ENCODE measurements at places on chromosomes 5 and 9. TPM values are rescaled to one million over a fixed set of nuclear protein-coding genes. Genes with fewer than 3 reads are reported as not detected.
A peak's percentile ranks its signal among the peaks of the same experiment; 100 is the strongest.

DNA sequence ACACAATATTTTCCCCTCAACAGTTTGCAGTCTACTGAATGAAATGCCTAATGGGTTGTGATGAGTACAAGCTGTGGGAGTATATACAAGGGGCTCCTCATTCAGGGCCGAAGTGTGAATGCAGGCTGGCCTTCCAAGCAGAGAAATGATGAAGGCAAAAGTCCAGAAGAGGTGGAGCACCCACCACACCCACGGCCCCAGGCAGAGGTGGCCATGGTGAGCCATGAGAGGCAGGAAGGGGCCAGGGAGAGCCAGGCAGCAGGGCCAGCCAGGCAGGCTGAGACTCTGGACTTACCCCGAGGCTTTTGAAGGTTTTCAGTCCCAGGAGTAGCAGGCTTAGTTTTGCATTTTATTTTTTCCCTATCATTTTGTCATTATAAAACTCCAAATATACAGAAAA is 218.1 kb downstream of the AUH start:
- H3K27me3 ChIP-seq: no peaks in the 10 kb centered on the region
- H3K4me3 ChIP-seq: no peak overlapping the region
- DNase-seq: no peak

The ADRB2 gene
- 1.3 TPM for total RNA-seq

The TAF1L gene
- 0.04 TPM for total RNA-seq

DNA sequence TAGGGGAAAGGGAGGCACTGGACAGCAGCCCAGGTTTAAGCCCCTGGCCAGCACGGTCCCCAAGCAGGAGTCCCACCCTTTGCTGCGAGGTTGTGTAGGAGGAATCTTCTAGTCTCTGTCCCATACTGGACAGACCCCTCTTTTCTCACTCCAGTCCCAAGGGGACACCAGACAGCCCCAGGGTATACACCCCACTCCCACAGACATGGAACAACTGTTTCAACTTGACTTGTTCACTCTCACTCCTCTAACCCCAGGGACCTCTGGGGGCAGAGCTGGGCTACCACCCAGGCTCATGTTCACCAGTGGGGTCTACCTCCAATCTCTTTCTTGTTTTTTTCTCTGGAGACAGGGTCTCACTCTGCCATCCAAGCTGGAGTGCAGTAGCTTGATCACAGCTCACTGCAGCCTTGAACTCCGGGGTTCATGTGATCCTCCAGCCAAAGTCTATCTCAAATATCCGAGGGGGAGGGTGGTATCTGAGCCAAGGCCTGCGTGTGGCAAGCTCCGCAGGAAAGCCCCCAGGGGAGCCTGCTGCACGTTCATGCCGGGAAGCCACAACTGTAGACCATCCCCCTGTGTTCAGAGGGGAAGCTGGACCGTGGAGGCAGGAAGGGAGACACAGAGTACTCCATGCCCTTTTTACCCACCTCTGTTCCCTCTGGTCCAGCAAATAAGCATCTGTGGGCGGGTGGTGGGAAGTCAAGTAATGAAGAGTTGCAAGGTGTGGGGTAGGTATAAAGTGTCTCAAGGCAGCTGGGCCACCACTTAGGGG is 1.8 kb downstream of the PTGES2 start:
- peak overlapping the region; percentile 94 for H3K4me3 ChIP-seq
- DNase-seq: no peak
- H3K4me1 ChIP-seq: peaks cover 12% of the 10 kb centered on the region
- no peaks in the 10 kb centered on the region for H3K27me3 ChIP-seq
- H3K27ac ChIP-seq: no peak overlapping the region

The DEPDC1B gene
- total RNA-seq: 75.0 TPM

The ZNF354C gene
- 11.3 TPM for total RNA-seq

DNA sequence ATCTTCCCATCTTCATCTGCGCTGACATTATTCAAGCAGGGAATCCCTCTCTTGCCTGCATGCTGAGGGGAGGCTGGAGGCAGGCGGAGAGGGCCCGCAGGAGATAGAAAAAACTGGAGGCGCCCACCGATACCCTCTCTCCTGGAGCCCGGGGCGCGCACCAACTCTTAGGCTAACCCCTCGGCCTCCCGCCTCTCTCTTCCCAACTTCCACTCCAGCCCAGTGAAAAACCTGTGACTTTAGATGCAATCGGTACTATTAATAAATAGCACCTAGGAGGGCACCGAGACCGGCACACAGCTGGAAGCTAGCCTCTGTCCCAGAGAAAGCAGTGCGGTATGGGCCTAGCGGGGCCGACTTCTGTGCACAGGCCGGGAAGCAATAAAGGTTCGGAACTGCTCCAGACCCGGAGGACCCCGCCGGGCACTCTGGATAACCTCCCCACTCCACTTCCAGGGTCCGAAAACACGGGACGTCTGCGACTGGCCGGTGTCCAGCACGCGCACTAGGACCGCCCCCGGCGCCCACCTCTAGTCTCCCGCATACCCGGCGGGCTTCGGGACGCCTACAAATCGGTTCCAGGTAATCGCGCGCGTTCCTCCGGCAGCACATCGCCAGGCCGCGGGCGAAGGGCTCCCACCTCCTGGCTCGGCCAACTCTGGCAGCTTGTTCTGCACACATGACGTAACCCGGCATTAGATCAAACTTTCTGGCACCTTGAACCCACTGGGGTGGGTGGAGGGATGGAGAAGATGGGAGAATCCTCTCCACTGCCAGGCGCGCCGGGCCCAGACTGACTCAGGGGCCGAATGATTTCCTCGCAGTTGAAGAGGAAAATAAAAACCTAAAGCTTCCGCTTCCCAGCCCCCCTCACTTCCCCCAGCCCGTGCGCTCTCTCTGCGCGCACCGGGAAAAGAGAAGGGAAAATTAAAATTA is 1.4 kb downstream of the EFNA5 start:
- H3K27me3 ChIP-seq: peaks cover 42% of the 10 kb centered on the region
- no peaks in the 10 kb centered on the region for H3K36me3 ChIP-seq
- peak; percentile 71 for DNase-seq
- peak overlapping the region; percentile 86 for H3K4me3 ChIP-seq
- H3K4me1 ChIP-seq: peaks cover 17% of the 10 kb centered on the region

GRCh38 chr9:114004221-114004716 is 73.8 kb downstream of the AMBP start:
- no peaks in the 10 kb centered on the region for H3K36me3 ChIP-seq
- H3K4me3 ChIP-seq: no peak overlapping the region
- no peak overlapping the region for H3K27ac ChIP-seq
- no peak for DNase-seq
- H3K27me3 ChIP-seq: no peaks in the 10 kb centered on the region

GRCh38 chr9:134644725-134645606 is 3.4 kb downstream of the COL5A1 start:
- H3K4me3 ChIP-seq: no peak overlapping the region
- H3K27ac ChIP-seq: no peak overlapping the region
- H3K36me3 ChIP-seq: no peaks in the 10 kb centered on the region
- DNase-seq: no peak

DNA sequence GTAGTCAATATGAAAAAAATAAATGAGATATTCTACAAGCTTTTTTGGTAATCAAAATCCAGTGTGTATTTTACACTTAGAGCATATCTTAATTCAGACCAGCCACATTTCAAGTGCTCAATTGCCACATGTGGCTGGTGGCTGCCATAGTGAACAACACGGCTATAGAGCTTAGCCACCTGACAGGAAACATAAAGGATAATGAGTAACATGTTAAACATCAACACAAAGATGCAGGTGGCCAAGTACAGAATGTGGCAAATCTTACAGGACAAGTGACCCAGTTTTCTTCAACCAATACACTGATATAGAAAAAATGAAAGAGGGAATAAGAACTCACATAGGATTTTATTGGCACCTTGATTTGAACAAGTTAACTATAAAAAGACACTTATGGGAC is 61.4 kb downstream of the KIF24 start:
- H3K36me3 ChIP-seq: no peaks in the 10 kb centered on the region
- H3K27ac ChIP-seq: no peak overlapping the region
- H3K27me3 ChIP-seq: no peaks in the 10 kb centered on the region
- H3K4me1 ChIP-seq: no peaks in the 10 kb centered on the region

DNA sequence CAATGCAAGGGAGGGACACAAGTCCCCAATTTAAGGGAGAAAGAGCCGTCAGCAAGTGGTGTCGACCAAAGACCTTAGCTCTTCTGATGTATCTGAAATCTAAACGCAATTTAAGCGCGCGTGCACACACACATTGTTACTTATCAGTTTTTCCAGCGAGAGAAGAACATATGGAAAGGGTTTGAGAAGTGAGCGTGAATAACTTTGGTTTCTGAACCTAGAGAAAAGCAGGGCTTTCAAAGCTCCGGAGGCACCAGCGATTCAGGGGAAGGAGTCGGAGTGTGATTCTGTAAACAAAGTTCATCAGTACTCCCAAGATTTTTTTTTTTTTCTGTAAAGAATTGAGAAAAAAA is 191.8 kb downstream of the MEF2C start:
- DNase-seq: no peak
- peak overlapping the region; percentile 58 for H3K4me3 ChIP-seq
- peaks cover 100% of the 10 kb centered on the region for H3K27me3 ChIP-seq

- peak; percentile 34 for DNase-seq
- H3K36me3 ChIP-seq: no peaks in the 10 kb centered on the region
- H3K27me3 ChIP-seq: no peaks in the 10 kb centered on the region
These were observed 5.1 kb upstream of the SMIM15 start for GRCh38 chr5:61167382-61167781.

DNA sequence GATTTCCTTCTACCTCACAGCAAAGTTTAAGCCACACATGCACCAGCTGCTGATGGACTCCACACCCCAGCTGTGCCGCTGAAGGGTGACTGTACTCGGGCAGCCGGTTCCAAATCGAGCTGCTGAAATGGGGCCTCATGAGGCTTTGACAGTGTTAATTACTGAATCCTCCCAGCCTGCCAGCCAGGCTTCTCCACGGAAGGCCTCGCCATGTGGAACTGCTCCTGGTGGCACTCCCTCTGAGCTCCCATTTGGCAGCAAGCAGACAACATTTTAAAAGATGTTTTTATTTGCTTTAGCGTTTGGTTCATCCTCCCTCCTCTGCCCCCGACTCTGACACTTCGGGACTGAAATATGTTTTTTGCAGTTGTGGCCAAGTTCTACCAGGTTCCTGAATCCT is 479.4 kb upstream of the MPDZ start:
- no peak for DNase-seq
- H3K4me1 ChIP-seq: no peaks in the 10 kb centered on the region
- H3K27ac ChIP-seq: no peak overlapping the region
- no peaks in the 10 kb centered on the region for H3K27me3 ChIP-seq
- no peaks in the 10 kb centered on the region for H3K36me3 ChIP-seq

- no peak overlapping the region for H3K27ac ChIP-seq
- no peaks in the 10 kb centered on the region for H3K36me3 ChIP-seq
- H3K4me1 ChIP-seq: no peaks in the 10 kb centered on the region
- DNase-seq: no peak
- H3K27me3 ChIP-seq: no peaks in the 10 kb centered on the region
These were observed 133.2 kb upstream of the NFIB start for GRCh38 chr9:14447103-14447502.

The KLHL3 gene
- 11.7 TPM for total RNA-seq

GRCh38 chr5:111079846-111080245 is 8.3 kb downstream of the TSLP start:
- no peaks in the 10 kb centered on the region for H3K36me3 ChIP-seq
- H3K27ac ChIP-seq: no peak overlapping the region
- peaks cover 9% of the 10 kb centered on the region for H3K27me3 ChIP-seq
- no peak overlapping the region for H3K4me3 ChIP-seq

DNA sequence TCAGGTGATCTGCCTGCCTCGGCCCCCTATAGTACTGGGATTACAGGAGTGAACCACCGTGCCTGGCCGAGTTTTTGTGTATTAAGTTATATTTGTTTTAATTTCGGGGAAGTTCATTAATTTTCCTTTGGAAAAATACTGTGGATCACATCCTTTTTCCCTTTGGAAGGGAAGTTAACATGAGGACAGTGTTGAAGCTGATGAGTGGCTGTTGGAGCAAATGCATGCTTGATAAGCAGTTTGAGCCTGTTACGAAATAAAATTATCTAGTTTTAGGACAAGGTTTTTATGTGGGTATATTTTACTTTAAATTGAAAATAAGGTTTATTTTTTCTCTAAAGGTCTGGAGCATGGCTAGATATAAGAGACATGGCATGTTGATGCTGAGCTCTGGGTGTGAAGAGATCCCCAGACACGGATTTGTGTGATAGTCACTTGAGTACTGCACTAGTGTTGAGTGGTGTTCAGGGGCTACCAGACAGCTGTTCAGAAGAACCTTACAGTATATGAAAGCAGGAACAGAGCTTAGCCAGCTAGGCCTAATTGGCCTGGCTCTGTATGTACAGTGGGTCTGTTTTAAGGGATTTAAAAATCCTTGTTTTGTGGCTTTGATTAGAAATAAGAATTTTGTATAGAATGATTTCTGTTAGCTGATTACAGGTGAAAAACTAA is 17.4 kb downstream of the LMNB1 start:
- no peaks in the 10 kb centered on the region for H3K36me3 ChIP-seq
- no peaks in the 10 kb centered on the region for H3K27me3 ChIP-seq
- no peak for DNase-seq
- H3K4me3 ChIP-seq: no peak overlapping the region
- peaks cover 10% of the 10 kb centered on the region for H3K4me1 ChIP-seq

DNA sequence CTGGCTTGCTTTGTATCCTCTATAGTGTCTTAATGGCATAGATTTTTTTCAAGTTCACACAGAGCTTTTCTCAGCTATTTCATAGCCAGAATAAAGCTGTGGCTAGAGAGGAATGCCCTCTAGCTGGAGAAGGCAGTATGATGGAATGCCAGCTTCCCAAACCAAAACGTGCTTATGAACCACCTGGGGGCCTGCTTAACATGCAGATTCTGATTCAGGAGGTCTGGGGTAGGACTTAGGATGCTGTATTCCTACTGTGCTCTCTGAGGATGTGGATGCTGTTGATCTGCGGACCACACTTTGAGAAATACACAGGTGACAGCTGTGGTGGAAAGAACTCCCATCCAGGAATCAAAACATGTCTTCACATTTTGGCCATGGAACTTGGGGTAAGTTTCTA is 49.9 kb upstream of the DPYSL3 start:
- peak overlapping the region; percentile 97 for H3K27ac ChIP-seq
- H3K27me3 ChIP-seq: no peaks in the 10 kb centered on the region
- H3K4me3 ChIP-seq: peak overlapping the region; percentile 49
- H3K4me1 ChIP-seq: peaks cover 38% of the 10 kb centered on the region

The PCDHGA7 gene
- total RNA-seq: 4.4 TPM

GRCh38 chr9:82146677-82147076 is 158.1 kb downstream of the SPATA31D1 start:
- no peaks in the 10 kb centered on the region for H3K36me3 ChIP-seq
- H3K4me1 ChIP-seq: no peaks in the 10 kb centered on the region

The SLC2A6 gene
- total RNA-seq: 30.9 TPM

- DNase-seq: peak; percentile 39
- H3K4me1 ChIP-seq: peaks cover 29% of the 10 kb centered on the region
- peak overlapping the region; percentile 95 for H3K4me3 ChIP-seq
- H3K36me3 ChIP-seq: no peaks in the 10 kb centered on the region
These were observed 490 bp downstream of the ICE1 start for GRCh38 chr5:5422819-5423515.

DNA sequence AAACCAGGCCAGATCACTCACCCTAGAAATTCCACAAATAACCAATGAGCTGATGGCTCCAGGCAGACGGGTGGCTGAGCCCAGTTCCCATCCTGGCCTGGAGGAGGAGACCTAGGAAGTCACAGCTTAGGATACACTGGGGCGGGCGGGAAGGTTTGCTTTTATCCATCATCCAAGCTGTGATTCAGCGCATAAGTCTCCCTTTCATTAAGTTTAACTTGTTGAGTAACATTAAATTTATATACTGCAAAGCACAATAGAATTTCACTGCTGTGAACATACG is 55.7 kb downstream of the THBS4 start:
- H3K27me3 ChIP-seq: no peaks in the 10 kb centered on the region
- H3K27ac ChIP-seq: no peak overlapping the region
- H3K36me3 ChIP-seq: no peaks in the 10 kb centered on the region
- no peak overlapping the region for H3K4me3 ChIP-seq
- DNase-seq: peak; percentile 48

- H3K27me3 ChIP-seq: no peaks in the 10 kb centered on the region
- H3K4me3 ChIP-seq: no peak overlapping the region
- H3K36me3 ChIP-seq: no peaks in the 10 kb centered on the region
- H3K27ac ChIP-seq: no peak overlapping the region
These were observed 93.4 kb upstream of the SLC25A48 start for GRCh38 chr5:135741040-135741439.

The PNPLA7 gene
- total RNA-seq: 0.39 TPM

Data from GM23338 (cell line).